Cerebellar cortex (tissue), 1 donor: ENCODE measurements at places on chromosomes 11 and 22.

DNA sequence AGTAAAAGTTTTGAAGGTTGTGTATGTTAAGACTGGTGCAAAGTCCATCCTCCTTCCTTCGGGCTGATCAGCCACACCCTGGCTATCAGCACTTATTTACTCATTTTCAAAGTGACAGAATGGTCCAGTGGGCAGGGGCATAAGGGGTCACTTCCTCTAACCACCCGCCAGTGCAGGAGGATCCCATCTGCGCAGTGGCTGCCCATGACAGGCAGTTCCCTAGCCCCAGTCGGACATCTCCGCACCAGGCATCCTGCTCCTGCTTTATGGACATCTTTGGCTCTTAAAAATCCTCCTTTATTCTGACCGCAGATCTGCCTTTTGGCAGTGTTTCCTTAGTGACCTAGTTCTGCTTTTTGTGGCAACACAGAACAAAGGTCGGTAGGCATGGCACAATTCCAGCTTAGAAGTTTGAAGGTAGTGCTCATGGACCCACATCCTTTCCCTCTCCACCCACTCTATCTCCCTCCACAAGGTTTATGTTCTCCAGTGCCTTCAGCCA lies 55.9 kb downstream of the BMAL1 start:
- DNase-seq, result no peak

- DNase-seq, result no peak
Measured at GRCh38 chr11:1076061-1076665, 1.5 kb downstream of the MUC2 start.

DNA sequence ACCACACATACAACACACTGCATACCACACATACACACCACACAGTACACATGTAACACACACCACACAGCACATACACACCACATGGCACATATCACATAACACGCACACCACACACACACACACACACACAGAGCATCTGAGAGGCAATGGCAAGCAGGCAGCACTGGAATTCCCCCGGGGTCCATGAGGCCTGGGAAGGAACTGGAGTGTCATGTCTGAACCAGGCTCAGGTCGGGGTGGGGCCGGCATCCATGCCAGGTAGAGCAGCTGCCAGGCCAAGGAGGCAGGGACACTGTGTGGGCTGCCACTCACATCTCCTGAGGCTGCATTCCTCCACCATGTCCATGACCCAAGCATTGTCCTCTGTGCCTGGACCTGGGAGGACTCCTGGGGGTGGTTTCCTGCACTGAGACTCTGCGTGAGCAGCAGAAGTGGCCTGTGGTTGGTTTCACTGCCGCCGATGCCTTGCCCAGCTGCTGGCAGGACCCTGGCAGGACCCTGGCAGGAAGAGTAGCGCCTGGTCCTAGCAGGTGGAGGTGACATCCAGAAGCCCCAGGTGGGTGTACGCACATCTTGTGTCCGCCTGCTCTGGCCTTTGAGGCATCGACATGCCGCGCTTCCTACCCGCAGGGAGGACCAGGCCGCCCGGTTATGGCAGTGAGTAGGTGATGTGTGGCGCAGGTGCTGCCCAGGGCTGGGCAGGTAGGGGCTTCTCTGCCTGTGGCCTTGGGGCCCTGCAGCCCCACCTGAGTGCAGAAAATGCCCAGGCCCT lies 1280.4 kb downstream of the TBC1D22A start:
- no peak for DNase-seq

DNA sequence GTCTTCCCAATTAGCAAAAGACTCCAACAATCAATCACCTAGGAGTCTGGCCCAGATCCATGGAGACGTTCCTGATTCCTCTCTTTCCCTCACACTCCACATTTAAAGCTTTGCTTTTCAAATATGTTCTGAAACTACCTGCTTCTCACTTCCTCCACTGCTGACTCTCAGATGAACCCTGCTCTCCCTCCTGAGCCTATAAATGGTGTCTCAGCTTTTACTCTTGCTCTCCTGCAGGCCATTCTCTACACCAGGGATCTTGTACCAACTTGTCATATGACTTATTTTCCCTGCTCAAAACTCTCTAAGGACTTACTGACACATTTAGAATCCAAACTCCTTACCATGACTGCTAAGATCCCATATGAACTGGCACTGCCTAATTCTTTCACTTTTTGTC lies 138.4 kb upstream of the DDI1 start:
- no peak for DNase-seq

DNA sequence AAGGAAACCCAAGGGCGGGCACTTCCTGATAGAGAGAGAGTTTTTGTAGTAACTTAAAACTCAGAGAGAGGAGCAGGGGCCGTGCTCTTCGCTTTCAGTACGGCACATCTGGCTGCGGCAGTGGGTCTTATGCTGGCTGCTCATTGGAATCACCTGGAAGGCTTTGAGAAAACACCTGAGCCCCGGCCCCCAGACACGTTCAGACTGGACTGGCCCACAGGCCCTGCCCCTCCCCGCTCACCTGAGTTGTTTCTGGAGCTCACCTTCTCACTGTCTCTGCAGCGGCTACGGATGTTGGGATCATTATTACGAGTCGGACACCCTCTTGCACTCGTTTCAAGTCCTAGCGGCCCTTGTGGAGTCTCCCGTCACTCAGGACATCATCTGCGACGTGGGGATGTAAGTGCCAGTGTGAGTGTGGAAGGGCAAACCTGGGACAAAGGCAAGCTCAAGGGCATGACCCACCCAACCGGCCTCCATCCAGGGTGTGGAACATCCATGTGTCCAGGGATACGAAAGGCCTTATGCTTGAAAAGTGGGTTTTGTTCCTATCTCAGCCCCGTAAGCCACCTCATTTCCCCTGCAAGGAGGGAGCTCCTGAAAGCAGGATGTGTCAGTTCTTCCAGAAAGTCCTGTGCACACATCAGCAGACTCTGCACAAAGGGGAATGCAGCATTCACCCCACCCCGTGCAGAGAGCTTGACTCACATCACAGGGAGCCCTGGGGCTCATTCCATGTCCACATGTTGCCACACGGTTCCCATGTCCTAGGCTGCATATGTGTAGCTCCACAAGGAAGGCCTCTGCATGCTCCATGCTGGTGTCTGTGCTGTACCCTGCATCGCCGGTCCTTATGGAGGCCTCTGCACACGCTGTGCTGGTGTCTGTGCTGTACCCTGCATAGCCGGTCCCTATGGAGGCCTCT lies 5.4 kb downstream of the NADSYN1 start:
- DNase-seq, result no peak

- DNase-seq, result no peak
Measured at GRCh38 chr11:127789927-127790326, 789.4 kb upstream of the KIRREL3 start.

DNA sequence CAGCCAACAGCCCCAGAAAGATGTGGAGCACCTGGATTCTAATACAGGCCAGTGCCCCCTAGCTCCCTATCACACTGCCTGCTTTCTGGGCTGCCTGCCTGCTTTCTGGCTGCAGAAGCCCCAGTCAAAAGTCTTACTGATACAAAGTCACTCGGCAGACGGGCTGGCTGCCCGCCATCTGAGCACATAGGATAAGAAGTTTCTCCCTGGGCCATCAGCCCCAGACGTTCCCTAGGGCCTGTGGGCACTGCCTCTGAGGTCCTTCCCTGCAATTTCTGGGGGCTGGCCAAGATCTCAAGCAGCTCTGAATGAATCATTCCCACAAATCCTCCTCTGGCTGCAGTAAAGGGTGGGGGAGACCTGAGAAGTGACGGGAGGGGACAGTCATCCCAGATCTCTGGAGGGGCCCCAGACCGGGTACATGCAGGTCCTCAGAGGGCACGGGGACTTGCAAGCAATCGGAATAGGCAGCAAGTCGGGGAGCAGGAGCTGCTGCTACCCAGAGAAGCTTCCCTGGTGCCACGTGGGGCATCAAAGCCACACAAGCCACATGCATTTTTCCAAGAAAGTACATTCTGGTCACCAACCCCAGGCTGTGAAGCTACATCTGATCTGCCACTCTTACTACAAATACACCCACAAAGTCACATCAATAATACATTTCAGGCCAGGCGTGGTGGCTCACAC lies 4.7 kb downstream of the TPST2 start:
- no peak for DNase-seq
